ENCODE measurements at places on chromosomes 5 and 9.

DNA sequence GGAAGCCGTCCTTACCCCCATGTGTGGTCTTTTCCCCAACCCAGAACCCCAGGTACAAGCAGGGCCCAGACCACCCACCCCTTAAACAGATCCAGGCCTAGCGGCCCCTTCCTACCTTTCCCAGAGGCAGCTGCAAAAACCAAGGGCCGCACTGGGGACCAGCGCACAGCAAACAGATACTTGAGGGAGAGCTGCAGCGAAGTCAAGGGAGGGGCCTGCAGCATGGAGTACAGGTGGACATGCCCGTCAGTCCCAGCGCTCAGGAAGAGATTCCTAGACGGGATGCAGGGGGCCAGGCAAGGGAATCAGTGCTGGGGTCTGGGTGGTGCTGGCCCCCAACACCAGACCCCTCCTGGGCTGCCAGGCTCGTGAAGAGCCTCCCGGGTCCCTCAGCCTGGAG is 22.5 kb downstream of the DYNC2I2 start:
- DNase-seq, result no peak

GRCh38 chr5:9850456-9850855 is 220.3 kb upstream of the TAS2R1 start:
- no peak for DNase-seq

DNA sequence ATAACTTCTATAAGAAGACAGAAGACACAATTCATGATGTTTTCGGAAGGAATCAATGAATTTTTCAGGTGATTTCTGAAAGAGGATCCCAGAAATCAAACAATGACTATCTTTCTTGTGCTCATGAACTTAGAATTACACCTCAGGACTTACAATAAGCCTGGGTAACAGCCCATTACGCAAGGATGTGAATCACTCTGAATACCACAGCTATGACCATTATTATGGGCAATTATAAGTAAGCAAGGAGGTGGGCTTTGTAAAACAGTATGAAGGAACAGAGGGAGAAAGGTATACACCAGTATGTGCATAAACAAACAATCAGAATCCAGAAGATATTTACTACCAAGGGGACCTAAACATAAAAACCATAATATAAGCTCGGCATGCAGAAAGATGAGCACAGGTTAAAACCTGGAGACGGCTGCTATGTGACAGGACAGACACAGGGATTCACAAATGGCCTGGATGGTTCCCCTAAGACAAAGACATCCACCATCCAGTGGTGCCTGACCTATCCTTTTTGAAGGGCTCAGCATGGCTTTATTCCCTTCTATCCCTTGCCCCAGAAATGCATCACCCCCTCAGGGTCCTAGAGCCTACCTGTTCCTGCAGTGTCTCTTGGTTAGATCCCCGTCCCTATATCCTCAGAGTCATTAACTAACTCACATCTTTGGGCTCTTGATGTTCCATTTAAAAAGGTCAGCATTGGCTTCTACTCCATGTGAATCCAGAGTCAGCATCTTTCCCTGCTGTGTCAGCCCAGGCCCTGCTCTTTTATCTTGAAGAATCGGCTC is 21.8 kb upstream of the PPP2CA start:
- no peak for DNase-seq

GRCh38 chr5:43006424-43007202 is 33.5 kb downstream of the ANXA2R start:
- no peak for DNase-seq

DNA sequence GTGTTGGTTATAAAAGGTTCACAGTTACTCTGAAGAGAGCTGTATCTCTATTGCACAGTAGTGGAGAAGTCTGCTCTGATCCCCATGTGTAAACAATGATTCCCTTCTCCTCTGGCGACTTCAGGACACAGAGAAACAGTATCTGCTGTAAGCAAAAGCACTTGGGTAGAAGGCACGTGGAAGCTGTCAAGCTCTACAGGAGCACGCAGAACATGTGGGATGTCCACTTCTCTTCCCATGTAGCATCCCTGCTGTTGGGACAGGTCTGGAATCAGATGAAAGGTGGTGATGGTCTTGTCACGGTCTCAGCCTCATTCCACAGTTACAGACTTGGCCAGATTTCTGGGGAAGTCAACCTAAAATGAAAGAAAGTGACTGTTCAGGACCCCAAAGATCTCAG is 9.4 kb upstream of the MAPK9 start:
- DNase-seq, result no peak

GRCh38 chr5:181111010-181111409 is 20.0 kb downstream of the OR2V1 start:
- DNase-seq, result no peak

- no peak for DNase-seq
These were observed 41.1 kb upstream of the ICE1 start for GRCh38 chr5:5381310-5381913.

GRCh38 chr9:115285836-115286235 is 167.9 kb upstream of the TNC start:
- DNase-seq, result no peak

DNA sequence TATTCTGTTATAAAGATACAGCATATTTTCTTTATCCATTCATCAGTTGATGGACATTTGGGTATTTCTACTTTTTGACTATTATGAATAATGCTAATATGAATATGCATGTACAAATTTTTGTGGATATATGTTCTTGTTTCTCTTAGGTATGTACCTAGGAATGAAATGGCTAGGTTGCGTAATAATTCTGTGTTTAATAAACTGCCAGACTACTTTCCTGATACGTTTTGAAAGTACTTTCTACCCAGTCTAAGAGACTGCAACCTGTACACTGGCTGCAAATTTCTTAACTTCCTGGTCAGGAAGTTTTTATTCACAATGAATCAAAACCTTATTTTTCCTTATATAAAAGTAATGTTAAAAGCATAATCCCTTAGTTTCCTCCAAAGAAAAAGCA is 93.9 kb upstream of the STARD4 start:
- DNase-seq, result no peak

DNA sequence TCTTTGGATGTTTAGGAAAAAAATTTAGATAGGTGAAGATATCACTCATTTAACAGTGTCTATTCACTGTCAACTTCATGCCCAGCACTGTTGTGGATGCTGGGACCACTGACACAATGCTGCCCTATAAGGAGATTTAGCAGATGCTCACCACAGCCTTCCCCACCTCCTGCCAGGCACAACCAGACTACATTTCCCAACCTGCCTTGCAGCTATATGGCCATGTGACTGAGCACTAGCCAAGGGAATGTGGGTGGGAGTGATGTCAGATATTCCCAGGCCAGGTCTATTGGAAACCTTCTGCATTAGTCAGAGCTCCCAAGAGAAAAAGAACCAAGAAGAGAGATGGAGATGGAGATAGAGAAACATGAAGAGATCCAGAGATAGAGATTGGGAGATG is 302.6 kb upstream of the TAS2R1 start:
- no peak for DNase-seq

DNA sequence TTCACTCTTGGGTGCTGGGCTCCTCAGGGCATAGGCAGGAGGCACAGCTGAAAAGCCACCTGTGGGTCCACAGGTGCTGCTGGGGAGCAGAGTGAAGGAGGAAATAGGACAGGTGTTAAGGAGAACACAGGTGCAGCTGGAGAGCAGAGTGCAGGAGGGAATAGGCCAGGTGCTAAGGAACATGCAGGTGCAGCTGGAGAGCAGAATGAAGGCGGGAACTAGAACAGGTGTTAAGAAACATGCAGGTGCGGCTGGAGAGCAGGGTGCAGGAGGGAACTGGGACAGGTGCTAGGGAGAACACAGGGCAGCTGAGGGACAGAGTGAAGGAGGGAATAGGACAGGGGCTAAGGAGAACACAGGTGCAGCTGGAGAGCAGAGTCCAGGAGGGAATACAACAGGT is 43.8 kb upstream of the PLEKHG4B start:
- DNase-seq, result no peak

GRCh38 chr9:90307891-90308290 is 334.7 kb downstream of the DIRAS2 start:
- no peak for DNase-seq

GRCh38 chr9:99660191-99660636 is 161.5 kb upstream of the NR4A3 start:
- DNase-seq, result no peak

- DNase-seq, result no peak
These were observed 95.9 kb upstream of the TNC start for GRCh38 chr9:115213818-115214334.

DNA sequence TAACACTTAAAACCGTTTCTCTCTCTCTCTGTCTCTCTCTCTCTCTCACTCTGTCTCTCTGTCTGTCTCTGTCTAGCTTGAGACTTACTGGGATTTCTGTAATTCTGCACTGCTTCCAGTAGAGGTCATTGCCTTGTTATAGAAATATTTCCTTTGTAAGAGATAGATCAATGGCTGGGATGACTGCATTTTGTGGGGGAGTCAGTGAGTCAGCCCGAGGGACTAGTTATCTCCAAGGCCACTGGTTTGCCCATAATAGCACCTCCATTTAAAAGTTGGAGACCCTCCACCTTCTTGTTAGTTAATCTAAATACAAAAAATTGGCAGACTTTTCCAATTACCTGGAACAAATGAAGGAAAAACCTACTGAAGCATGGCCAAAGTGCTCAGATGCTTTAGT is 547.2 kb downstream of the LRRC70 start:
- no peak for DNase-seq

DNA sequence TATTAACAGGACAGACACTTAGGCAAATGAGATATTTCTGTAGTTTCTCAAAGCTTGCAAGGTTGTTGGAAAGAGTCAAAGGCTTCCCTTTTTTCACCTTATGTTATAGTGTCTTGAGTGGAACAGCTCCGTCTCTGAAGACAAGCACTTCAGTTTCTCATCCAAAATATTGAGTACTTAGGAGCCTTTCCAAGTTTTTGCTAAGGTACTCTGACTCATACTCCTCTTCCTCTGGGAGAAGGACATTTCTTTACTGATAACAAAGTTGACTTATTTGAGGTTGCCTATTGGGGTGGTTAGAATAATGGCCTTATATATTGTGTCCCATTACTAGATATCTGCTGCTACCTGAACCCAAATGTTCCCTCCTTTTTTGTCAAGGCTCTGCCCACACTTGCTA is 869.6 kb downstream of the MAT2B start:
- DNase-seq, result no peak

DNA sequence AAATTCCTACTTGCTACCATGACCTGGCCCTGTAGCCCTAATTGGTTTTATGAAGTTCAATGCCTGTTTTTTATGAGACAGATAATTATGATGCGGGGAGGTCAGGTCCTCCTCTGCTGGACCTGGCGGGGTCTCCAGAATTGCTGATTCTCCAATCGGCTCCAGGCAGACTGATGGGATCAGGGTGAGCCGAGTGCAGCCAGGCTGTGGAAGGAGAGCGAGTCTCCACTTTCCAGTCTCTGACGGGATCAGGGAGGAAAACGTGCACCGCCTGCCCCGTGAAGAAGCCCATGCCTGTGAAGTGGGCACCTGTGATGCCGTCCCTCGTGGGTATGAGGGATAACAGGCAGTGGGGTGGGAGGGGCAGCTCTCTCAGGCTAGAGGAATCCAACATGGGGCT is 71.5 kb upstream of the HSPA9 start:
- no peak for DNase-seq

DNA sequence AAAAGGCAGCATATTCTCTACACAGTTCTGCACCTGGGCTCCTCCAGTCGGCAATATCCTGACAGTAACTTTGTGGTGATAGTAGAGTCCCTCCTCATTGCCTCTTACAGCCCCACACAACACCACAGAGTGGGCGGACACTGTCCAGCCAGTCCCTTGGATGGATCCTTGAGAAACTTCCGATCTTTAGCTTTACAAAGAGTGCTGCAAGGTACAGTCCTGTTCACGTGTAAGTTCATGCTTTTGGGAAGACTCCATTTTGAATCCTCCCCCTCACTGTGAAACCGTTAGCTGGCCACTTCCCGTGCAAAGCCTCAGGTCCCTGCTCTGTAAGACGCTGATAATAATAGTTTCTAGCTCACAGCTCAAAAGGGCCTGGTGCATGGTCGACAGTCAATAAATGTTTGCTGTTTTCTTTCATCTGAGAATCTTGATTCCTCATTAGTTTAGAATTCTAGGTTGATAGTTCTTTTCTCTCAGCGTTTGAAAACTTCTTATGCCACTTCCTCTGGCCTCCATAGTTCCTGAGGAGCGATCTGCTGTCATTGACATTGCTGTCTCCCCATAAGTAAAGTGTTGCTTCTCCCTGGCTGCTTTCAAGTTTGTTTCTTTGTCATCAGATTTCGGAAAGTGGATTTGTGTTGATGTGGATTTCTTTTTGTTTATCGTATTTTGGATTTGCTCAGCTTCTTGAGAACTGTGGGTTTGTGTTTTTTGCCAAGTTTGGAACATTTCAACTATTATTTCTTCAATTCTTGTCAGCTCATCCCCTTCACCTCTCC is 82.9 kb downstream of the COL23A1 start:
- DNase-seq, result no peak

DNA sequence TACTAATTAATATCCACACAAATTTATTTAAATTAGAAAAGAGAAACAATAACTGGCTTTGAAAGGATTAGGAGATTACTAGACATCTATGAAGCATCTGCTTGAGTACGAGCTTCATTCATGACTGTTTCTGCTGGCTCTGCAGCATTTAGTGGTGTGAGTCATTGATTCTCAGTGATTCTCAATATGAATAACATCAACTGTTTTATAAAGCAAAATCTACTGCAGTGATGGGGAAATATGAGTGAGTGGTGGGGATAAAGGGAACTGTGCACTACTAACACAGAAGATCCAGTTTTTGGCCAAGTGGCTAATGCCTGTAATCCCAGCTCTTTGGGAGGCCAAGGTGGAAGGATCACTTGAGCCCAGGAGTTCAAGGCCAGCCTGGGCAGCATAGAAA is 8.4 kb downstream of the FNBP1 start:
- no peak for DNase-seq

DNA sequence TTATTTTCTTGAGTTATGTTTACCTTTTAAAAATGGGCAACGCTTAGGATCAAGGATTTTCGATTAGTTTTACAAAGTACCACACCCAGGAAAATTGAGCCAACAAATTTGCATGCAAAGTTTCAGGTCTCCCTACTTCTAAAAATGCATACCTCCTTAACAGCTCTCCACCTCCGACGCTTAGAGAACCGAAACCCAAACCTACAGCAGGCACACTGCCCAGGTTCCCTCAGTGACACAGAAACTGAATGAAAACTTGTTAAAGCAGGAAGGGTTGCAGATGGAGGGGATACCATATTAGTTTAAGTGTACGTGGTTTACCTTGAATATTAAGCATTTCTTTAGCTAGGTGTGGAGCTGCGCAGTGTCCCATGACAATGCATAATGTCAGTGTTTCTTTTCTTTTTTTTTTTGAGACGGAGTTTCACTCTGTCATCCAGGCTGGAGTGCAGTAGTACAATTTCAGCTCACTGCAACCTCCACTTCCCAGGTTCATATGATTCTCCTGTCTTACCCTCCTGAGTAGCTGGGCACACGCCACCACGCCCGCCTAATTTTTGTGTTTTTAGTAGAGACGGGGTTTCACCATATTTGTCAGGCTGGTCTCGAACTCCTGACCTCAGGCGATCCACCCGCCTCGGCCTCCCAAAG is 1.6 kb upstream of the SUB1 start:
- DNase-seq, result no peak

Data from stimulated activated CD4-positive, alpha-beta T cell treated with anti-CD3 and anti-CD28 coated beads, TNF-alpha, amount 100 ng/mL, for 4 hours (primary cell).